ENCODE measurements at places on chromosomes 5 and 9.
A peak's percentile ranks its signal among the peaks of the same experiment; 100 is the strongest.

- no peak for DNase-seq
Measured at GRCh38 chr5:76331126-76331525, 72.0 kb upstream of the IQGAP2 start.

DNA sequence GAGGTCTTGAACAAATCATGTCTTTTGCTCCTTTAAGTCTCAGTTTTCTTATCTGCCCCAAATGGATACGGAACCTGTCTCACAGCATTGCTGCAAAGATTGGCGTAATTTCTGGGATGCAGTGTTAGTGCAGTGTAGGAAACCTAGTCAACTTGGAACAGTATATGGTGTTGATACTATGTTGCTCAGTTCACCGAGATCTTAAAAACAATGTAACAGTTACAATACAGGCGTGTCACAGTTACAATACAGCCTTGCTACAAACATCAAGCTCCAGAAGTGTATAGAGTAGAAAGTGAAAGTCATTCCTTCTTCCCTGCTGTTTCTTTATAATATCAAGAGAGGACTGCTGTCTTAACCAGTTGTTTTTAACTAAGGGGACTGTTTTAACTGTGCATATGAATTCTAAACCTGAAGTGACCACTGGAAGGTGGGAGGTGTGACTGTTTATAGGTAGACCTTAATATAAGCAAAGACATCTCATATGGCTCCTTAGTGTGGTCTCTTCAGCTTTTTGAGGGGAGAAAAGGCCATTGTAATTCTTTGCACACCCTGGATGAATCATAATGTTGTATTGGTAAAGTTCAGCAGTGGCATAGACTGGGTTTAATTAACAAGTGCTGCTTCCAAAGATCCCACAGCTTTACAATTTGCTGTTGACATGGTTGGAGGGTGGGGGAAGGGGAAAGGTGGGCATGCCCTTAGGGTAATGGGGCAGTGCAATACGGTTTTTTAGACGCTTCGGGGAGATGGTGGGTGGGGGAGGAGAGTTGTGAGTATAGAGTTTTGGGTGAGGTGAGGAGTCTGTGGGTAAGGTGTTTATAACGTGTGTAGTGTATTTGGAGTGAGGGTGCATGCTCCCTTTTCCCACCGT is 12.9 kb downstream of the PRRC2B start:
- no peak for DNase-seq

- no peak for DNase-seq
Measured at GRCh38 chr5:93358176-93358575, 222.8 kb downstream of the NR2F1-AS1 start.

- no peak for DNase-seq
Measured at GRCh38 chr5:16871746-16872339, 64.2 kb downstream of the MYO10 start.

GRCh38 chr9:131776473-131776872 is 36.6 kb upstream of the RAPGEF1 start:
- DNase-seq = no peak

GRCh38 chr5:117131876-117132275 is 557.3 kb upstream of the SEMA6A start:
- DNase-seq = no peak

GRCh38 chr5:157265714-157266285 is at the start of gene CYFIP2:
TSS of gene CYFIP2 (plus strand) at chr5:157266123. CDS start at chr5:157285362, 19,239 bp downstream.
- peak; percentile 62 for DNase-seq

GRCh38 chr9:133429214-133429613 is 7.0 kb downstream of the ADAMTS13 start:
- no peak for DNase-seq

GRCh38 chr5:55597014-55597981 is 62.5 kb upstream of the PLPP1 start:
- DNase-seq = peak; percentile 62

DNA sequence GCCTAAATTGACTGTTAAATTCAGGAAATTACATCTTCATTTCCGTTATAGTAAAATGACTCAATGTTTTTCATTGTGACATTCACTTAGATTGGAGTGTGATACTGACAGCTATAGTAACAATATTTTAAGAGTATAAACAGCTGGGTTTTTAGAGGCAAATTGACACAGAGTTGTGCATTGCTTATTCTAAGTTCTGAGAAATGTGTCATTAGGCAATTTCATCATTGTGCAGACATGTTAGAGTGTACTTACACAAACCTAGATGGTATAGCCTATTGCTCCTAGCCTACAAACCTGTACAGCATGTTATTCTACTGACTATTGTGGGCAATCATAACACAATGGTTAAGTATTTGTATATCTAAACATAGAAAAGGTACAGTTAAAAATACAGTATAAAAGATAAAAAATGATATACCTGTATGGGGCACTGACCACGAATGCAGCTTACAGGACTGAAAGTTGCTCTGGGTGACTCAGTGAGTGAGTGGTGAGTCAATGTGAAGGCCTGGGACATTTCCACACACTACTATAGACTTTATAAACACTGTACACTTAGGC is 132.7 kb downstream of the PDE4D start:
- DNase-seq = no peak

GRCh38 chr9:123343443-123344191 is 12.4 kb upstream of the CRB2 start:
- no peak for DNase-seq

DNA sequence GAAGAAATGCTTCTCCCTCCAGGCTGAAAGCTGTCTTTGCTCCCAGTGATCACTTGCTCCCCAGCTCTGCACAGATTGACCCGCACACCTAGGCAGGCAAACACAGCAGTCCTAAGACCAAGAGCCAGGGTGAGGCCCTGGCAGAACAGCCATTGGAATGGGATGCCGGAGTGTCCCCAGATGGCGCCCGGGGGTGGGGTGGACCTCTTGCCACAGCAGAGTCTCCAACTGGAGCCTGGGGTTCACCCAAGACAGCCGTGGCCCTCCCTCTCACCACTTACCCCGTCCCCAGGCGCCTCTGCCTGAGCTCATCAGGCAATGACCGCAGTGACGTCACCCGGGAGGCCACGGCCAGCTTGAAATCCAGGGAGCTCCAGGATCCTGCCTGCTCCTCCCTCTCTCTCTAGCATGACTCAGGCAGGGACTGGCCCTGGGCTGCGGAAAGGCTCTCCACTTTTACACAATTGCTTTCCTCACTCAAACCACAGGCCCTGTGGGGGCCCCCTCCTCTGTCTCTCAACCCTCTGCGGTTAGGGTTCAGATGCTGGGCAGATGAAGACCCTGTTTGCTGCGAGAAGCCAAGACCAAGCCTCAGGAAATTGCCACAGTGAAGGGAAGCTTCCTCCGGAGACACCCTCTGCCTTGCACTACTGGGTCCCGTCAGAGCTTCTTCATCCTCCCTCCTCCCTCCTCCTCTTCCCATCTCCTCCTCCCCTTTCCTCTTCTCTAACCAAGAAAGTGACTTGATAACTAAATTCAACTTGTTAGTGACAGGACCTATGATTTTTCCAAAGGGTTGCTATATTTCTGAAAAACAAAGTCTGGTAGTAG is 24.3 kb upstream of the PTGES start:
- DNase-seq = peak; percentile 96

DNA sequence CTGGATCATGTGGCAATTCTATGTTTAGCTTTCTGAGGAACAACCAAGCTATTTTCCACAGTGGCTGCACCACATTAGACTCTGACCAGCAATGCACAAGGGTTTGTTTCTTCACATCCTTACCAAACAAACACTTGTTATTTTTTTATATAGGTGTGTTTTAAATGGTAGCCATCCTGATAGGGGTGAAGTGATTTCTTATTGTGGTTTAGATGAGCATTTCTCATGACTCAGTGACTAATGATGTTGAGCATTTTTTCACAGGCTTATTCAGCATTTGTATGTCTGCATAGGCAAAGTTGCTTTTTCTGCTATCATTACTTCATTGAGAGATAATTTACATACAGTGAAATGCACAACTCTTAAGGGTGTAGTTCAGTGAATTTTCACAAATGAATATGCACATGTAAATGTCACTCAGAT is 36.0 kb downstream of the ANKRD33B start:
- DNase-seq = no peak

DNA sequence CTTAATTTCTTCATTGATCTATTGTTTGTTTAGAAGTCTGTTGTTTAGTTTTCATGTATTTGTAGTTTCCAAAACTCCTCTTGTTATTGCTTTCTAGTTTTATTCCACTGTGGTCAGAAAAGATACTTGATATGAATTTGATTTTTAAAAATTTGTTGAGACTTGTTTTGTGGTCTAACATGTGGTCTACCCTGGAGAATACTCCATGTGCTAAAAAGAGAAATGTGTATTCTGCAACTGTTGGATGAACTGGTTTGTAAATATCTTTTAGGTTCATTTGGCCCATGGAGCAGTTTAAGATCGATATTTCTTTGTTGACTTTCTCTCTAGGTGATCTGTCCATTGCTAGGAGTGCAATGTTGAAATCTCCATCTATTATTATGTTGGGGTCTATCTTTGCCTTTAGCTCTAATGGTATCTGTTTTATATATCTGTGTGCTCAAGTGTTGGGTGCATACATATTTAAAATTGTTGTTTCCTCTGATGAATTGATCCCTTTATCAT is 150.6 kb upstream of the ATP10B start:
- no peak for DNase-seq

DNA sequence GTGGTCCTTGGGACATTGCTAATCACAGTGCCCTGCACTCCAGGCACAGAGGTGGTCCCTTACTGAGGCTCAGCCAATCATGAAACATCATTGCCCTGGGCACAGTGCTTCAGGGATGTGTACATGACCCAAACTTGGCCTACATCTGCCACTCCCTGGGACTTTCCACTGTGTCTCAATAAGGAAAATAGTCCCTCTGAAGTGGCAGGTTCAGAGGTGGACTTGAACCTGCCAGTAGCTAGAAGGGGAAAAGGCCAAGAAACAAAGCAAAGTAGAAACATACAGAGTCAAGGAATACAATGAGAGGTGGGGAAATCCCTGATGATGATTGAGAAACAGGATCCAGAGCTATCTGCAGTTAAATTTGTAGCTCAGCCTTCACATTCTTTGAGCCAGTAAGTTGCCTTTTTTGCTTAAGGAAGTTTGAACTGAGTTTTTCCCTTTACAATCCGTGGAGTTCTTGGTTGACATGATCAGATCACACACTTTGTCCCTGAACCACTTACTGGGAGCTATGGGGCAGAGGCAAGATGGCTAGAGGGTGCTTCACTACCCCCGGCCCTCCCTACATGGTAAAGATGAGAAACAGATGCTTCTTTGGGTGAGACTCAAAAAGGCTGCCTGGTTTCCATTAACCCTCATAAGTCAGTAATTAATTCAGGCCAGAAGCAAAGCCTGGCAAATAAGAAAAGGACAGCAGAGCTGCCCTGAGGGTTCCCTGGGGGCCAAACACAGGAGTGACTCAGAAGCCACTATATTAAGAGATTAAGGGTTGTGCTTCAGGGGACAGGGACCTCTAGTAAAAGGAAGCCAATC is 57.6 kb downstream of the SH3TC2 start:
- DNase-seq = no peak

DNA sequence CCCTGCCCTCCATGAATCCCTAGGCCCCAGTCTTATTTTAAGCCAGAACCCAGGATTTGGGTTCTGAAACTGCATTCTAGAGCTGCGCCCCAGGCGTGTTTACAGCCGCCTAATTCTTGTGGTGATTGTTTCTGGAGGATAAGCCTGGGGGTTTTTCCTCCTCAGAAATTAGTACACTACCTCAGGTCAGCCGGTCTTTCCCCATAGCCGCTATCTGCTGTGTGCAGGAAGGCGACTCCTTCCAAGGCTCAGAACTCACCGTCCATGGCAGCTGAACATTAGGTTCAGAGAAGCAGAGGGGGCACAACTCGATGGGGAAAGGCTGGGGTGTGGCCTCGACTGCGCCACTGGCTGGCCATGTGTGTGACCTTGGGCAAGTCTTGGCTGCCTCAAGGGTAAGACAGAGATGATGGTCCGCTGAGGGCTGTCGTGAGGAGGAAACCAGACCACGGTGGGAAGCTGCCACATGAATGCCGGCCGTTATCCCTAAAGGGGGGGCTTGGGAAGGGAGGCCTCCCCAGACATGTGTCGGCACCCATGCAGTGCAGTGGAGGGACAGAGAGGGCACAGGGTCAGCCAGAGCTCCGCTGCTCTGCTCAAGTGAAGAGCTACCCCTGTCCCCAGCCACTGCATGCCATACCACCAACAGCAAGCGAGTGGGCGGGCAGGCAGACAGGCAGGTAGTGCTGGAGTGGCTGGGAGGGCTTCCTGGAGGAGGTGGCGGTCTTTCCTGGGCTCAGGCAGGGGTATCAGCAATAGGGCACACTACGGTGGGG is 28.9 kb downstream of the SHB start:
- no peak for DNase-seq

DNA sequence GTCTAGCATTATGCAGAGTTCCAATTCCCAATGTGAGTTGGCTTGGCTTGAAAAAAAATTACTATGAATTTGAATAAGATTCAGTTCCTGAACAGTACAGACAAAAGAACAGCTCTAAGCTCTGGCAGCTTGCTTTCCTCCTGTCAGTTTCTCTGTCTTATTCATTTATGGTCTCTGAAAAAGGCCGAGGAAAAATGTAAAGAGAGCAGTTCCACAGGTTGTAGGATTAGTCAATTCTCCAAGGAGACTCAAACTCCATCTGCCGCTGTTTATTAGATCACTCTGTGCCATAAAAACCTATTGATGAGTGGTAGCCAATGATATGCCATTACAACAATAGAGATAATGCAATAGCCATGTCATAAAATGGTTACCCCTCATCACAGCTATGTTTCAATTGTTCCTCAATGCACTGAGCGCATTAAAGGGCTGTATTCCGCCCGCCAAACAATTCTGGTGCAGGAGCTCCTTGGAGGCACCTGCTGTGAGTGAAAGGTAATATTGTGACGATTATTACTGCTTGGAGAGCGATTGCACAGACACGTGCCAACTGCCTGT is 188.2 kb downstream of the ARRDC3 start:
- DNase-seq = no peak

DNA sequence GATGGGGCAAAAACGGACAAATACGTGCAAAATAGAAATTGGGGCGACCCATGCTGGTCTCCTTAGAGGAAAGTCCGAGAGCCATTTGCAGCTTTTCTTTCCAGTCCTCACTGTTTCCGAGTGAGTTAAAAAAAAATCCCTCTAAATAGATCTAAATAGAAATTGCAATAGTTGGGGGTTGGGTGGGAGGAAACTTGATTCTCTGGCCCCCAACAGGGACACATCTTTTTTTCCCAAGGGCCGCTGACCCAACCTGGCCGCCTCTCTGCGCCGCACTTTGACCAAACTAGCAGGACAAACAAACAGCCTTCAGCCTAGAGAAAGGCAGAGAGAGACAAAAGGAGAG is 2.8 kb upstream of the NKX2-5 start:
- no peak for DNase-seq
